ENCODE measurements at places on chromosomes 7 and 10.

DNA sequence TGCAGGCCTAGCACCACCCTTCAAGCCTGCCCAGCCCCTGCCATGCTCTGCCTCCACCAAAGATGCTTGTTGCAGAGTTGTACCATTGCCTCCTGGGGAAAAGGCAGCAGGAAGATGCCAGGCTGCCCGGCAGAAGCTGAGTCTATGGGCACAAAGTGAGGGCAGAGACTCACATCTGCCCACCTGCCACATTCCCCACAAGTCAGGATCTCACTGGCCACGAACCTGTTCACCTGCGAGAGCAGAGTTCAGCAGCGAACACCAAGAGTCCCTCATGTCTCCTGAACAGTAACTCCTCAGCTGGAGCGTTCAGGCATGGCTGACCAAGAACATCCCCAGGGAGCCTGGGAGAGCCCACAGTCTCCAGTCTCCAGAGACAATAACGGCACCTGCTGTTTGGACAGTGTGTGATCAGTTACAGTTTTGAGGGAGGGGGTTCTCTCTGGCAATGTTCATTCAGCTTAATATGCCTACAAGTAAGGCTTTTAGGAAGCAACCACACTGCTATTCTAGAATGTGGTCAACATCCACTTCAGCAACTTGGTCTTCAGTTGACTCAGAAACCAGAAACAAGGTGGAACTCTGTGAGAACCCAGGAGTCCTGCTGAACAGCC, 78.5 kb downstream of the GRID1 start:
- no peak for DNase-seq

- DNase-seq, result no peak
Measured at GRCh38 chr10:93762979-93763391, 5.2 kb downstream of the LGI1 start.

DNA sequence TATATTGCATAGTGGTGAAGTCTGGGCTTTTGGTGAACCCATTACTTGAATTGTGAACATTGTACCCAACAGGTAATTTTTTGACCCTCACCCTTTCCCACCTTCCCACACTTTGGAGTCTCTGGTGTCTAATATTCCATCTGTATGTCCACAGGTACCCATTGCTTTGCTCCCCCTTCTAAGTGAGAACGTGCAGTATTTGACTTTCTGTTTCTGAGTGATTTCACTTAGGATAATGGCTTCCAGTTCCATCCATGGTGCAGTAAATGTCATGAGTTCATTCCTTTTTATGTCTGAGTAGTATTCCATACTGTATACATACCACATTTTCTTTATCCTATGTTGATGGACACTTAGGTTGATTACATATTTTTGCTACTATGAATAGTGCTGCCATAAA, 91.5 kb upstream of the KIF5B start:
- no peak for DNase-seq

GRCh38 chr7:20331910-20332813, 1.5 kb downstream of the ITGB8 start:
- DNase-seq, result no peak

GRCh38 chr7:146366938-146367337, 250.3 kb downstream of the CNTNAP2 start:
- no peak for DNase-seq

GRCh38 chr7:46633630-46634240, 712.7 kb upstream of the IGFBP3 start:
- no peak for DNase-seq

All from neuronal stem cell (in vitro differentiated cells).